ENCODE measurements at places on chromosomes 13 and 19.

- DNase-seq = no peak
These were observed 99.6 kb upstream of the MBNL2 start for GRCh38 chr13:97122381-97122996.

GRCh38 chr13:79749984-79750551 is 269.1 kb downstream of the NDFIP2 start:
- no peak for DNase-seq

DNA sequence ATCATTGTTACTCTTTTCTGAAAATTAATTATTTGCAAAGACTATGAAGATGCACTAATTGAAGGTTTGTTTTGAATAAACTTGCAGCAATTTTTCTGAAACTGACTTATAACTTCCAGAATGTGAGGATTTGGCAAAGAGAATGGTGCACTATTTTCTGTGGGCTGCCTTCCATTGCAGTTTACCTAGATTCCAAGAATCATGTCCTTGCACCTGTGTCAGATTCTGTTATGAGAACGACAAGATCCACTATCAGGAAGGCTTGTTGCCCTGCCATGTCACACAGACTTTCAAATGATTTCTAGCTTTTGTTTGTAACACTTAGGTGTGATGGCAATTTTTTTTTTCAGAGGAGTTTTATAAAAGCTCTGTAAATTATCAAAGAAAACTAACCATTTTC is 5.6 kb upstream of the SLAIN1 start:
- no peak for DNase-seq

DNA sequence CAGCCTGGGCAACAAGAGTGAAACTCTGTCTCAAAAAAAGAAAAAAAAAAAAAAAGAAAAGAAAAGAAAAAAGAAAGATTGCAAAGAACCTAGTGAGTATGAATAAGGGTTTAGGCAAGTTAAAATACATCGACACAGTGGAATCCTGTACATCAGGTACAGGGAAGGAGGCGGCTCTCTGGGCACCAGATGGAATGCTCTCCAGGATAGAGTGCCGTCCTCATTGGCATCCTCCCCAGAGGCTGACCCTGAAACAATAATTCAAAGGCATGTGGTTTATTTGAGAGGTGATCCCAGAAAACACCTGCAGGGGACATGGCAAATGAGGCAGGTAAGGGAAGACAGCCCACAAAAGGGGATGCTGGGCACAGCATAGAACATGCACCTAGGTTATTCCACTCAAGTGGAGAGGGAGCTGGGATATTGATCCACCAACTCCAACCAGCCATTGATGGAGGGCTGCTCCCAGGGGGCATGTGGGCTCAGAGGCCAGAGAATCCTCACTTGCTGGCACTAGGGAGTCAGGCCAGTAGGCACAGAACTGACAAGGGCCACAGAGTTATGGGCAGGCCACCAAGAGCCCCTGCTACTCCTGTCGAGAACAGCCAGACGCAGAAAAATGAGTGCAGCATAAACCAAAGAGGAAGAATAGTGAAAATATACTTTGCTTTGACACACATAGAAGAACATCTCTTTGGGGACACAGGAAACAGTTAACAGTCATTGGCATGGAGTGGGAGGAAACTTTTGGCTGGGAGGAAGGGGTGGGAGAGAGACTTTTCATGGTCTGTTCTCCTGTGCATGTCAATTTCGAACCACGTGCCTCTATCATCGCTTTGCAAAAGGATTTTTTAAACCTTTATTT is 4.2 kb downstream of the TSPAN16 start:
- no peak for DNase-seq

DNA sequence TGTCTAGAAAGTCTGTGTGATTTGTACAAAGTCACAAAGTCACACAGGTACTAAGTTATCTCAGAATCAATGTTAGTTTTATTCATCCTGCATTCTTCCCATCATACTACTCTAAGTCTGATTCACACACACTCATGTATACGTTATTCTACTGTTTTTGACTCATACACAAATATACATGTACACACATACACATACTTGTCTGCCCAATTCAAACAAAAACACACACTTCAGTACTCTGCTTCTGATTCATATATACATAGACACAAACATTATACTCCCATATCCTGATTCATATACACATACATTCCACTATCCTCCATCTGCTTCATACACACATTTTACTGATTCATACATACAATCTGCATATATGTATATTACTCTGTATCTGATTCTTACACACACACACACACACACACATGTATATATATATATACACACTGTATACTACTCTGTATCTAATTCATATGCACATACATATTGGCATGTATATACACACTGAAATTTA is 69.3 kb downstream of the KLF12 start:
- DNase-seq = no peak

DNA sequence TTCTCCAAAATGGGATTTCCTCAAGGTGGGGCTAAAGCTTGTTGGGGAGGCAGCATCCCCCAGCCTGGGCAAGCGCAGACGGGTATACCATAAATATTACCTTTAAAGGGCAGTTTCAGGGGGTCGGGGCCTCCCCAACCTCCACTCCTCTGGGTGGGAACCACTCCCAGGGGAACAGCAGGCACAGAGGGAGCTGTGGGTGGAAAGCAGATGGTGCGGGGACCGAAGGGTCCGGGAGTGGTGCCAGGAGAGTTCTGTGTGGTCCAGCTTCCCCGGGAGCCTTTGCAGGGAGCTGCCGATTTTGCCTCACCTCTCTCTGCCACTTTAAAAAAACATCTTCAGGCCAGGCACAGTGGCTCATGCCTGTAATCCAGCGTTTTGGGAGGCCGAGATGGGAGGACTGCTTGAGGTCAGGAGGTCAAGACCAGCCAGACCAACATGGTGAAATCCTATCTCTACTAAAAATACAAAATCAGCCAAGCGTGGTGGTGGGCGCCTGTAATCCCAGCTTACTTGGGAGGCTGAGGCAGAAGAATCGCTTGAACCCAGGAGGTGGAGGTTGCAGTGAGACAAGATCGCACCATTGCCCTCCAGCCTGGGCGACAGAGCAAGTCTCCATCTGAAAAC is 5.5 kb downstream of the MAST3 start:
- DNase-seq = no peak

DNA sequence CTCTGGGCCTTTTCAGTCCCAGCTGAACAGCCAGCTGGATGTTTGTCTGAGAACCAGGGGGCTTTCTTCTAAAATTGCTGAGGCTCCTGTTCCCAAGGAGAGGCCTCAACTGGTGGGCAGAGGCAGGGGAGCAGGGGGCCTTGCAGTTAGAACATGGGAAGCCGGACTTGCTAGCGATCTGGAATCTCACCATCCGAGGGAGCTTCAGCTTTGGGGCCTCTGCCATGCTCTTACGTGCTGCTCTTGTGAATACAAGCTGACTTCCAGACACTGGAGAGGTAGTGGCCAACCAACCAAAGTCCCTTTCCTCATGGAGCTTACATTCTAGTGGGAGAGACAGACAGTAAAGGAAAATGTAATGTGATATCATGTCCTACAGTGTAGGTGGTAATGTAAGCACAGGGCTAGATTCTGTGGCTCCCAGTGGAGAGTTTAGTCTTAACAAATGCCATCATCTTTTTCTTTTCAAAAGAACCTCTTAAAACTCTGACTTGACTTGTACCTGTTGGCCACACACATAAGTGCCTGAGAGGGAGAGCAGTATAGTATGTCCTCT is 22.2 kb downstream of the SHISA2 start:
- DNase-seq = no peak

- no peak for DNase-seq
These were observed 20.3 kb downstream of the LGALS16 start for GRCh38 chr19:39676004-39676403.
